Caco-2 (cell line): ENCODE measurements at places on chromosomes 3 and 15.

DNA sequence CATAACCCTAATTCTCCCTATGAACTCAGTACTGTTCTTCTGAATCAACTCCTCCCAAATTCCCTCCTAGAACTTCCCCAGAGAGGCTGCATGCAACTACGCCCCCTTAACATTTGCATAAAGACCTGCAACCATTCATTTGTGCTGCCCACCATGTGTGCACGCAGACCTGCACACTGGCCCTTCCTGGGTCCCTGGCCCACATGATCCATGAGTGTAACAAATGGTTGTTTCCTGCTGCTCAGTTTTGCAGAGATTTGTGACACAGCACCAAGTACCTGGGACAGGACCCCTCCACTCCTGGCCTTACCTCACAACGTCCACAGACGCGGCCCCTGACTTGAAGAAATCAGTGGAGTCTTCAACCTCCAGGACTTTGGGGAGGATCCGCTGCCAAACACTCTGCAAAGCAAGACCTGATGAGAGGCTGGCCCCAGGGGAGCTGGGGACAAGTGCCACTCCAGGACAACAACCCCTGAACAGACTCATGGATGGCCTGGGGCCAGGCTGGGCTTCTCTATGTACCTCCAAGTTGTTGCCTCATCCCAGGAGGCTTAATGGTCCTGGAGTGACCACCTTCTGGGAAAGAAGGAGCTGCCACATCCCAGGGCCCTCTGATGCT is 33.8 kb downstream of the ALDH1L1 start:
- no peak for DNase-seq

GRCh38 chr3:186200726-186201125 is 91.8 kb upstream of the ETV5 start:
- DNase-seq, result no peak

- peak; percentile 73 for DNase-seq
Observed at GRCh38 chr3:185733980-185734724, 90.7 kb downstream of the IGF2BP2 start.

- DNase-seq, result no peak
Observed at GRCh38 chr3:176570992-176571391, 626.3 kb downstream of the TBL1XR1 start.

DNA sequence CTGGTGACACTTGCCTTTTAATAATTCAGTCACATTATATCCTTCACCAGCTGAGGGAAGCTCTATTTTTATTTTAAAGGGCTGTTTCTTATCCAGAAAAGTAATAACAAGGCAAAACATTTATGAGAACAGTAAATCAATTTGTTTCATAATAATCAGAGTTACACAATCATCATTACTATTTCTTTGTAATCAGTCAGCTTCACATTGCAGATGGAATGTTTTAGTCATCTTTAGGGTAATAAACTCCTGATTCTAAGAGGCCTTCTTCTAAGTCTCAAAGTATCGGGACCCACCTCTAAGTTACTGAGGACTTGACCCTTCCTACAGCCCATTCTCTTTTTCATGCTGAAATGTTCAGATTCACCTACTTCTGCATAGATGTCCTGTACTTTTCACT is 298.3 kb upstream of the TGFBR2 start:
- DNase-seq, result no peak

DNA sequence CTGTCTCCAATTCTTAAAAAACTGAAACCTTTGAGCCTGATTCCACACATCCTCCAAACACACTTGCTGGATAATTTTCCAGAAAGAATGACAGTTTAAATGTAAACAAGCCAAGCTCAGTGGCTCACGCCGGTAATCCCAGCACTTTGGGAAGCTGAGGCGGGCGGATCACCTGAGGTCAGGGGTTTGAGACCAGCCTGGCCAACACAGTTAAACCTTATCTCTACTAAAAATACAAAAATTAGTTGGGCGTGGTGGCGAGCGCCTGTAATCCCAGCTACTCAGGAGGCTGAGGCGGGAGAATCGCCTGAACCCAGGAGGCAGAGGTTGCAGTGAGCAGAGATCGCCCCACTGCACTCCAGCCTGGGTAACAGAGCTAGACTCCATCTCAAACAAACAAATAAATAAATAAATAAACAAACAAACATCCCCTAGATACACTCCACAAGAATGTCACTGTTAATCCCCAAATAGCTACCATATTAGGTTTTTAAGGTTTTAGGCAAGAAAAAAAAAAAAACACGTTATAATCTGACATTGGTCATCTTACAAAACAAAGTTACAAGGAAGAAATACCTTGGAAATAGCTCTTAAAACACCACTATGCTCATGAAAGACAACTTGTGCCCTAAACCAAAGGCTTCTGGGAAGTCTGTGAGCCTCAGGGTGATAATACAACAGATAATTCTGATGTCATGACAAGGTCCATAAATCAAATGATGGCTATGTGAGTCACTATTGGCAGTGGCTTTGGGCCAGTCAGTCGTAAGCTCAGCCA is 13.2 kb downstream of the TNIK start:
- DNase-seq, result no peak

DNA sequence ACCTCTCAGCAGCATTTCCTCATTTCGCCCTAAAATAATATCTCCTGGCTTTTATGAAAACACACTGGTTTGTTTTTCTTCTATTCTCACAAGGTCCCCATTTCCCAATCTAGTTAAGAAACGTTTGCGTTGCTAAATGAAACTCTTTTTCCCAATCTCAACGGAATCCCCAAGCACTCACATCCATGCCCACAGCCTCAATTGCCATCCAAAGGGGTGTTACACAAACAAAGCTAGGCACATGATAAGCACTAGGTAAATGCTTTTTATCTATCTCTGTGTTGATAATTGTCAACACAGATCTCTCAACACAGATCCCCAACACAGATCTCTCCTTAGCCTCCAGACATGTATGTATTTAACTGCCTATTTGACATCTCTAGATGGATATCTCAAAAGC is 35.2 kb upstream of the TF start:
- DNase-seq, result no peak

- DNase-seq, result peak; percentile 22
Observed at GRCh38 chr3:23701716-23702597, 103.8 kb upstream of the UBE2E1 start.

- DNase-seq, result no peak
Observed at GRCh38 chr3:59545374-59545773, 495.5 kb upstream of the CFAP20DC start.

- DNase-seq, result no peak
Observed at GRCh38 chr15:92273723-92274122, 120.0 kb upstream of the ST8SIA2 start.

- DNase-seq, result no peak
Observed at GRCh38 chr3:79364784-79365183, 403.0 kb downstream of the ROBO1 start.

- no peak for DNase-seq
Observed at GRCh38 chr3:48788544-48789162, 59.0 kb downstream of the PRKAR2A start.

- DNase-seq, result no peak
Observed at GRCh38 chr15:85035980-85036379, 54.3 kb downstream of the PDE8A start.

- DNase-seq, result no peak
Observed at GRCh38 chr3:146131616-146132410, 29.2 kb downstream of the PLOD2 start.

DNA sequence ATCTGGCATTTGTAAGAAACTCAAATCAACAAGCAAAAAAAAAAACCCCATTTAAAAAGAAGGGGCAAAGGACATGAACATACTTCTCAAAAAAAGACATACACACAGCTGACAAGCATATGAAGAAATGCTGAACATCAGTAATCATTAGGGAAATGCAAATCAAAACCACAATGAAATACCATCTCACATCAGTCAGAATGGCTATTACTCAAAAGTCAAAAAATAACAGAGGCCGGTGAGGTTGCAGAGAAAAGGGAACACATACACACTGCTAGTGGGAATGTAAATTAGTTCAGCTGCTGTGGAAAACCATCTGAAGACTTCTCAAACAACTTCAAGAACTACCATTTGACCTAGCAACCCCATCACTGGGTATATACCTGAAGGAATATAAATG is 199.4 kb upstream of the THBS1 start:
- no peak for DNase-seq
